ENCODE measurements at places on chromosomes 4 and X.
A peak's percentile ranks its signal among the peaks of the same experiment; 100 is the strongest.

- peak; percentile 77 for DNase-seq
These were observed 3.4 kb upstream of the AVPR2 start for GRCh38 chrX:153900831-153901752.

DNA sequence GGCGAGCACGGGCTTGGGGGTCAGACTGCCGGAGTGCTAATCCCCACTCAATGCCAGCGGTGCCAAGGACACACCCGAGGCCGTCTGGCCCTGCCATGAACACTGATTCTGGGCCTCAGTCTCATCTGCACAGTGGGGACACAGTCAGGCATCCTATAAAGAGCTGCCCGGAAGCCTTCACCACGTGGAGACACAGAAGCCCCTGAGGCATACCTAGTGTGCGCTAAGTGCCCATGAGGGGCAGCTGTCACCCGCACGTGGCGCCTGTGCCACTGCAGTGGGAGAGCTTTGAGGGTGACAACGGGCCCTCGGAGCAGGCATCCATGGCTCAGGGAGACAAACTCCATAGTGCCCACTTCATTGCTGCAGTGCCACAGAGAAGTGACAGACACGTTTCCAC is 86.3 kb downstream of the PHKA2 start:
- DNase-seq = no peak

DNA sequence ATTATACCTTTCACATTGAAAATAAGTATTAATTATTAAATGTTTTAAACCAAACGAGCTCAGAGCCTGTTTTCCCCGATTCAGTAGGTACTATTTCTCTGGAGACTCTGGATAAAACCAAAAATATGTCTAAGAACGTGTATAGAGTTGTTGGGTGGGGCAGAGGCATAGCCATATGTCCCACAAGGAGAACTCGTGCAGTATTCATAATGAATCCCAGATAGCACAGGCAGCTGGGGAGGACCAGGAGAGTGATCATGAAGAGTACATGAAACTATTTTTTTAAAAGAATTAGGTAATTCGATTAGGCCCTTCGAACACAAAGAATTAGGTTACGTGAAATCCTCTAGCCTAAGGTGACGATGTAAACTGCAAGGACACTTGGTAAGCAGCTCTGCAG is 76.1 kb downstream of the CLDN22 start:
- no peak for DNase-seq

DNA sequence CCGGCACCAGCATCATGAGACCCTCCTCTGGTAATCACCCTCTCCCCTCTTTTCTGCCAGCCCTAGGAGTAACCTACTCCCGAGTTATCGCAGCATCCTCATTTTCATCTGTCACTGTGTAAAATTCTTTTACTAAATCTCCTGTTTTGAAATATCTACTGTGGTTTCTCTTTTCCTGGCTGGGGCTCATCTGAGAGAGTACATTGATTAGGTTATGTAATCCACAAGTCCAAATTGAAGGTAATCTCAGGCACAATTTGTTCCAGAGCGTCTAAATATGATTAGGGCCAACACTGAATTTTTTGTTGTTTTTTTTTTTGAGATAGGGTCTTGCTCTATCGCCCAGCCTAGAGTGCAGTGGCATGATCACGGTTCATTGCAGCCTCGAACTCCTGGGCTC is 142.4 kb downstream of the SMIM20 start:
- no peak for DNase-seq

DNA sequence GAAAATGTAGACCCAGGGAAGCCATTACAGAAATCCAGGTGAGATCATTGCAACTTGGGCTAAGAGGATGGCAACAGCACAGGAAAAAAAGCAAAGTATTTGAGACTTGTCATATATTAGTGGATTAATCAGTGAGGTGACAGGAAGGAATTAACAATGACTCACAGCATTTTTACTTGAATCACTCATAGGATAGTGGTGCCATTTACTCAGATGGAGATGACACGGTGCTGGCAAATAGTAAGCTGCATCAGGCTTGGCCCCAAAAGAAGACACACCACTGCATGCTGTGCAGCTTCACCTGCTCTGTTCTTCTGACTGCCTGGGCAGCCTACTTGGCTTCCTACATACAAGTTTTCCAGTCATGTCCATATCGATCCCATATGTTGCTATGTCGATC is 144.8 kb downstream of the FRYL start:
- DNase-seq = peak; percentile 46

- DNase-seq = no peak
These were observed 479.3 kb downstream of the INPP4B start for GRCh38 chr4:142366769-142367181.

GRCh38 chr4:181702864-181703495 is 540.2 kb upstream of the TENM3 start:
- no peak for DNase-seq

GRCh38 chrX:113629326-113629725 is 788.7 kb upstream of the AMOT start:
- no peak for DNase-seq

- DNase-seq = no peak
These were observed 19.1 kb upstream of the FRYL start for GRCh38 chr4:48799157-48799556.

DNA sequence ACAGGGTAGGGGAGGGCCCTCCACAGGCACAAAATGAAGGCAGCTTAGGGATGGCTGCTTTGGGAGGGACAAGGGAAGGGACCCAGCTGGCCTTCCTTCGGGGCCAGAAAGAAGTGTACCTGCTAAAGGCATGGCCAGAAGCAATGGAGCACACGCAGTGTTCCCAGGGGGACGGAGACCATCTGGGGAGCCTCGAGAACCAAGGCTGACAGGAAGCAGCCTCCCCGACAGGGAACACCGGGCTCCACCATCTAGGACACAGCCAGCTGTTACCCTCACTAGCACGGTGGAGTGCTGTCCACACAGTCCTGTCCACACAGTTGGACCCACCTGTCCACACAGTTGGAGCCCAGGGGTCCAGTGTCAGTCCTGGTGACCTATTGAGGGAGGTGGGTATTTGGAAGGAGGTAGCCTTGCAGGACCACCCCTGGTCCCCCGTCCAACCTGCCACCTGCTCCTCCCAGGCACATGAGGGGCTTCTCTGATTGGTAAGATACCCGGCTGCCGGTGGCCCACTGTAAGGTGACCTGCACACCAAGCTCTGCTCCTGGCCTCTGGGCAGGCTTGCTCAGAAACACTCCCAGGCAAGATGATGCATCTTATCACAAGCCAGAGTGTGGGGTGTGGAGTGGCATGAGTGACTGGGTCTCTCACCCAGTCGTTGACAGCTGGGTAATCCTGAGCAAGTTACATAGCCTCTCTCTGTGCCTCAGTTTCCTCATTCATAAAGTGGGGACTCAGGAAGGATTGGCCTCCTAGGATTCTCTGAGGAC is 20.5 kb upstream of the AFAP1 start:
- DNase-seq = peak; percentile 66

DNA sequence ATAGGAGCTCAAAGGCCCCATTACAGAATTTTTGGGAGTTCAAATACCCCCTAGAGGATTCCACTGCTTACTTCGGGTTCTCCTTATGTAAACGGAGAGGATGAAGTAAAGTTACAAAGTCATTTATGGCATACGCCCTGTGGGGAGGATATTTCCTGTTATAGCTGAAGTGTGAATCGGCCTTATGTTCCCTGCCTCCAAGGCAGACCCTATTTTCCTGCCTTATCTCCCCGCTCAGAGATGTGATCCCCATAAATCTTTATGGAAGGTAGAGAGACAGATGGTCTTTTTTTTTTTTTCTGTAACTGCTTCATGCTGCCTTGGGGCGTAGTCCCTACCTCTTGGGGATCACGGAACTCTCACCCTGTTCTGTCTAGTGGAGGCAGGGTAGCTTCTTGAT is 56.0 kb upstream of the DHX15 start:
- DNase-seq = no peak

GRCh38 chr4:124863040-124863545 is 150.6 kb upstream of the ANKRD50 start:
- no peak for DNase-seq

DNA sequence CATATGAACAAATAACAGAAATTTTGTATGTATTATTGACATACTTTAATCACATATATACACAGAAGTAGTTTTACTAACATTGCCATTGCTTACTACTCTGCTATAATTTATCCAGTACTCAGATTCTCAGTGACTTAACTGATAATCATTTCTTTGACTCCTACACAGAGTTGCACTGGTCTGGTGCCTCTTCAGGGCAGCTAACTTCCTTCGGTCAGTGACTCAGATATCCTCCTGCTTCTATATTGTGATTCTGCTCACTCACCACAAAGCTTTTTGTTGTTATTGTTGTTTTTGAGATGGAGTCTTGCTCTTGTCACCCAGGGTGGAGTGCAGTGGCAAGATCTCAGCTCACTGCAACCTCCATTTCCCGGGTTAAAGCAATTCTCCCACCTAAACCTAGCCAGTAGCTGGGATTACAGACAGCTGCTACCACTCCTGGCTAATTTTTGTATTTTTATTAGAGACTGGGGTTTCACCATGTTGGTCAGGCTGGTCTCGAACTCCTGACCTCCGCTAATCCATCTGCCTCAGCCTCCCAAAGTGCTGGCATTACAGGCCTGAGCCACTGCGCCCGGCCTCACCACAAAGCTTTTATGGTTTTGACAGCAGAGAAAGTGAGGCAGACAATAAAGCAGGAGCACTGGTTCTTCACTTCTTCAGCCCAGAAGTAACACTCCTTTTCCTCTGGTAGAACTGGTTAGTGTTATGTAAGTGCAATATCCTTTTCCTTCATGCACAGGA is 499.3 kb downstream of the EPHA5 start:
- no peak for DNase-seq

GRCh38 chrX:13389501-13389900 is 69.6 kb upstream of the ATXN3L start:
- no peak for DNase-seq

DNA sequence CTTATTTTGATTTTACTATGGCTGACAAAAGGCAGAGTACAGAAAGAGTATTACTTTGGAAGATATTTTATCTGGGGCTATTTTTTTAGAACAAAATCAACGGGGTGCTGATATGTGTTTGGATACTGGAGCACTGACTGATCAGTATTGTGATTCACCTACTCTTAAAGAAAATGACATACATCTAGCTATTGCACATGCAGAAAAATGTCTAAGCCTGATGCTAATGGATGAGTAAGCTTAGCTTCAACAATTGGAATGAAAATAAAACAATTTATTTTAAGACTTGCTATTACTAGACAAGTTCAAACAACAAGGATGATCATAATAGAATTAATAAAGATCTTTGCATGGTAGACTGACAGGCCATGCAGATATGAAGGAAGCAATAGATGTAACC is 262.0 kb downstream of the PPP1R2C start:
- DNase-seq = no peak

GRCh38 chr4:57068237-57068981 is 41.8 kb downstream of the IGFBP7 start:
- DNase-seq = no peak

- DNase-seq = no peak
These were observed 92.8 kb upstream of the TMEM47 start for GRCh38 chrX:34749896-34750295.

GRCh38 chr4:80307774-80308465 is 27.6 kb upstream of the CFAP299 start:
- DNase-seq = no peak

- no peak for DNase-seq
These were observed 132.6 kb upstream of the RPS6KA6 start for GRCh38 chrX:84320614-84321013.

GRCh38 chr4:119870856-119871255 is 195.8 kb downstream of the MAD2L1 start:
- no peak for DNase-seq
